Testis (tissue), 5 donors: ENCODE measurements at places on chromosomes 3 and 15. TPM values are rescaled to one million over a fixed set of nuclear protein-coding genes. Genes with fewer than 3 reads are reported as not detected.

EOMES gene
- 0.84 TPM for polyA plus RNA-seq

HESX1 gene
- 6.4 TPM for polyA plus RNA-seq

CADPS gene
- 8.6 TPM for polyA plus RNA-seq

SLC27A2 gene
- polyA plus RNA-seq: 2.1 TPM

GOLGA8J gene
- 6.3 TPM for polyA plus RNA-seq

PRTG gene
- 14.7 TPM for polyA plus RNA-seq

DLL4 gene
- 2.0 TPM for polyA plus RNA-seq

ARIH2 gene
- polyA plus RNA-seq: 106 TPM

CHRM5 gene
- polyA plus RNA-seq: 1.3 TPM

CKMT1B gene
- polyA plus RNA-seq: 0.57 TPM

RTP1 gene
- 0.59 TPM for polyA plus RNA-seq

SNTN gene
- polyA plus RNA-seq: 2.3 TPM

- no peak for DNase-seq
These were observed 114.5 kb downstream of the GMPS start for GRCh38 chr3:155984791-155985417.

GRCh38 chr3:174955513-174956016, 96.4 kb downstream of the NAALADL2 start:
- DNase-seq: no peak

DNA sequence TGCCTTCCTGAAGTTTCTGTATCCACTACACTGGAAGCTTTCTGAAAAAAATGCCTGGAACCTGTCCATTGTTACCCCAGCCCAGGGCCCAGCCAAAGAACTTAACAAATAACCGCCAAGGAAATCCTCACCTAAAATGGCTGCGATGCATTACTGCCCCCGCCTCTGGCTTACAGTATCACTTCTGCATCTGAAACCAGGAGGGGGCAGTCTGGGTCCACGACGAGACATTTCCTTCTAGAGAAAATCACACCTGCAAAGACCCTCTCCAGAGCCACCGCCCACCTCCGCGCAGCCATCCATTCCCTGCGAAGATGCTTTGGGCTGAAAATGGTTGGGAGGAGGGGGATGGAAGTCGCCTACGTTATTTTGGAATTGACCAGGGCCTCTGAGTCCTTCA, 22.4 kb upstream of the CELF6 start:
- DNase-seq: peak; percentile 43

GRCh38 chr15:95676500-95676899, 654.0 kb upstream of the NR2F2 start:
- DNase-seq: no peak

GRCh38 chr3:129974833-129975704, 549 bp downstream of the TRH start:
- DNase-seq: no peak

DNA sequence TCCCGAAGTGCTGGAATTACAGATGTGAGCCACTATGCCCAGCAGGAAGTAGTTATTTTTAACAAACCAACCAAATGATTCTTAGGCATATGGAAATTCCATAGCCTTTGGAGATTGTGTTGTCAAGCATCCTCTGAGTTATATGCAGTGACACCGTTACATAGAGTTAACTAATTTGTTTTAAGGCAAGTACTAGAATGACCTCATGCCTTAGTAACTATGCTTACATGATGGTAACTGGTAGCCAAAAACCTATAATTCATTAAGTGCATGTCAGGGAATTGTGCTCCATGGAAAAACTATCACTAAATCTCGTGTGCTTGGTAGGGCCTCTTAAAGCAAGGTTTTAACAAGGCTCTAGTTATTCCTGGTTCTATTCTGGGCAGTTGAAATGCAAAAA, 392.8 kb downstream of the TUSC7 start:
- DNase-seq: no peak

GRCh38 chr3:30672959-30673358, 66.6 kb downstream of the TGFBR2 start:
- no peak for DNase-seq

- DNase-seq: no peak
These were observed 373.1 kb upstream of the TPRG1 start for GRCh38 chr3:188798556-188799145.

GRCh38 chr3:27533718-27534573, 49.8 kb upstream of the SLC4A7 start:
- DNase-seq: no peak

GRCh38 chr3:44969154-44969827, 6.7 kb downstream of the ZDHHC3 start:
- no peak for DNase-seq

- DNase-seq: no peak
These were observed 203.3 kb upstream of the IL12A start for GRCh38 chr3:159785273-159785708.

- no peak for DNase-seq
These were observed 506 bp downstream of the RAD51 start for GRCh38 chr15:40695469-40695890.

DNA sequence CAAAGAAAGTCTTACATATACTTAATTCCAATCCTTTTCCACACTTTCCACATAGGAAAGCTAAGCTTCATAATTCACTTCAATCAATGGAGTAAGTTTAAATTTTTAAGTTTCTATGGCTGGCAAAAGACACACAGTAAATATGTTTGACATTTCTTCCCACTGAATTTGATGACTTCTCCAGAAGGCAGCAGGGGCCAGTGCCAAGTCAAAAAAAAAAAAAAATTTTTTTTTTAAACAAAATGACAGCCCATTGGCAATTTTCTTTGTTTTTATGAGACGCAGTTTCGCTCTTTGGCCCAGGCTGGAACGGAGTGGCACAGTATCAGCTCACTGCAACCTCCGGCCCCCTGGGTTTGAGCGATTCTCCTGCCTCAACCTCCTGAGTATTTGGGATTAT, 28.7 kb downstream of the ATP13A3 start:
- no peak for DNase-seq

GRCh38 chr3:125313060-125313635, 62.0 kb downstream of the ZNF148 start:
- DNase-seq: no peak

GRCh38 chr3:197014942-197015575, 14.6 kb downstream of the MELTF start:
- no peak for DNase-seq

- no peak for DNase-seq
These were observed 12.5 kb downstream of the TNFAIP8L3 start for GRCh38 chr15:51082246-51082645.

DNA sequence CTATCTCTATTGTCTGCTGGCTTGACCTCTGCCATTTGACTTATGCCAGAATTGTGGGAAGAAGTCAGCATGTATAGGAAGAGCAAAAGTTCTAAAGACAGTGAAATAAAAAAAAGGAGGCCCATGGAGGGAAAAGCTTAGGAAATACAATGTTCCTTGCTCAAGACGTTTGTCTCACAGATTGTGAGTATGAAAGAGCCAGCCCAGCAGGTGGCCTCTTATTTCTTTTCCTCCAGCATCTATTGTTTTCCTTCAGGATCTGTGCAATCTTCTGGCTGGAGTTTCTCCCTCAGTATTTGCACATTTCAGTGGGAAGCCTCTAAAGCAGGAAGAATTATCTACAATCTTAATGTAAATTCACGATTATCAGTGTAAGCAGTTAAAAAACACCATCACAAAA, 43.7 kb downstream of the ZDHHC3 start:
- DNase-seq: no peak

GRCh38 chr3:183871541-183871940, 13.1 kb downstream of the PARL start:
- DNase-seq: no peak

GRCh38 chr3:171286580-171287249, 173.5 kb downstream of the TNIK start:
- no peak for DNase-seq

GRCh38 chr15:98943601-98944151, 63.9 kb downstream of the PGPEP1L start:
- DNase-seq: no peak

DNA sequence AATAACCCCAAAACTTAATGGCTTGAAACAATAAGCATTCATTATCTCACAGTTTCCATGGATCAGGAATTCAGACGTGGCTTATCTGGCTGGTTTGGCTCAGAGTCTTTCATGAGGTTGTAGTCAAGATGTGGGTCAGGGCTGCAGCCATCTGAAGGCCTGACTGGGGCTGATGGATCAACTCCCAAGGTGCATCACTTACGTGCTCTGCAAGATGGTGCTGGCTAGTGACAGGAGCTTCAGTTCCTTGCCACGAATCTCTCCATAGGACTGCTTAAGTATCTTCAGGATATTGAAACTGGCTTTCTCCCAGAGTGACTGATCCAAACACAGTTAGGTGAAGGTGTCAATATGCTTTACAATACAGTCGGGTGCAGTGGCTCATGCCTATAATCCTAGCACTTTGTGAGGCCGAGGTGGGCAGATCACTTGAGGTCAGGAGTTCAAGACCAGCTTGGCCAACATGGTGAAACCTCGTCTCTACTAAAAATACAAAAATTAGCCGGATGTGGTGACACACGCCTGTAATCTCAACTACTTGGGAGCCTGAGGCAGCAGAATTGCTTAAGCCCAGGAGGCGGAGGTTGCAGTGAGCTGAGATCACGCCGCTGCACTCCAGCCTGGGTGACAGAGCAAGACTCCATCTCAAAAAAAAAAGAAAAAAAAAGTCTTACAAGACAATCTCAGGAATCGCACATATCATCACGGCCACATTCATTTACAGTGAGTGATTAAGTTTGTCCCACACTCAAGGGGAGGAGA, 28.5 kb upstream of the PTPRG start:
- no peak for DNase-seq

GRCh38 chr3:132279030-132279429, 38.2 kb upstream of the ACP3 start:
- DNase-seq: no peak

DNA sequence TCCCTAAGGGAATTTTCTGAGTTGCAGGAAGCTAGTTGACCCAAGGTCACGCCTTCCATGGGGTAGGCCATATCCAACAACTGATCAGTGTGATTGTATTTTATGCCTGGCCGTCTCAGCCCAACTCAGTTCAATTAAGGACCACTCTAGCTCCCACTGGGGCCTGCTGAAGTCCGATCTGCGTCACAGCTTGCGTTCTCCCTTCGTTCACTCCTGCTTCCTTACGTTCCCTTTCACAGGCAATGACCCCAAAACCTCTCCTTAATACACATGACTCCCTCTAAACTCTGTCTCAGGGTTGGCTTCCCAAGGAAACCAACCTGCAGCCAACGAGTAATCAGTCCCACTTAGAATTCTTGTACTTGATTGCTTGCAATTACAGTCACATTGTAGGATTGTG, 428.0 kb downstream of the RBMS3 start:
- DNase-seq: no peak

DNA sequence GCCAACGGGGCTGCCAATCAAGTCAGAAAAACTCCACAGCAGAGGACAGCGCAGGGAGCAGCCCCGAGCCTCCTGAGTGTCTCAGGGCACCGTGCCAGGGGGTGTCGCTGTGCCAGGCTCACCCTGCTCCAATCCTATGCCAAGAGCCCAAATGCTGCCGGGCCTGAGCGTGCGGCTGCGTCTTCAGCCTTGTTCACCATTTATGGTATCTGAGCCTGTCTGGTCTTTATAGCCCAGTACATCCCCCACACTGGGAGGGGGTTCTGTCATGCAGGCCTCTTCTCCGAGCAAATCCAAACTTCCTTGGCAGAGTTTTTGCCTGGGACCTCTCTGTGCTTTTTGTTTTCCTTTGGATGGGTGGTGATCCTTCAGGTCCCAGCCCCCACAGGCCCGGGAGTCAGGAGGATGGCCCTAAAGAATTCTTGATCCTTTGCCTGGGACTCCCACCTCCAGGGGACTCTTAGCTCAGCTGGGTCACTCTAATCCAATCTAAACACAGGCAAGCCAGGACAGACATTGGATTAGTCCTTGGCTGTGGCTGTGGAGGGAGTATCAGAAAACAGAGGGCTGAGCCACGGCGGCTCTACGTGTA, 135.1 kb upstream of the HACD2 start:
- DNase-seq: peak; percentile 68

DNA sequence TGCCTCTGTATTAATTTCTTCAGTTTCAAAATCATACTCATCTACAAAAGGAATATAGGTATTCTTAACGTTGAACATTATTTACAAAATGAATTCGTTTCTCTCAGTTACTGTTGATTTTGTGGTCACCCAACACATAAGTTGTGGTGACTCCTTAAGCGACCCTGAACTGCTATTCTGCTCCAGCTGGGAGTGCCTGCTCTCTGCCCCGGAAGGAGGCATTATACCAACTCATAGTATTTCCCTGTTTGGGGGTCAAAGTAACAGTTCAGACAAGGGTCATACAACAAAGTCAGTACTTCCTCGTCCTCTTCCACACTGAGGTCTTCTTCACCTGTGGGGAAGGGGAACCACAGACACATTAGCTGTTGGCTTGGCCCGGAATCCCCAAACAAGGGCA, 75.7 kb upstream of the FAM3D start:
- DNase-seq: no peak

DNA sequence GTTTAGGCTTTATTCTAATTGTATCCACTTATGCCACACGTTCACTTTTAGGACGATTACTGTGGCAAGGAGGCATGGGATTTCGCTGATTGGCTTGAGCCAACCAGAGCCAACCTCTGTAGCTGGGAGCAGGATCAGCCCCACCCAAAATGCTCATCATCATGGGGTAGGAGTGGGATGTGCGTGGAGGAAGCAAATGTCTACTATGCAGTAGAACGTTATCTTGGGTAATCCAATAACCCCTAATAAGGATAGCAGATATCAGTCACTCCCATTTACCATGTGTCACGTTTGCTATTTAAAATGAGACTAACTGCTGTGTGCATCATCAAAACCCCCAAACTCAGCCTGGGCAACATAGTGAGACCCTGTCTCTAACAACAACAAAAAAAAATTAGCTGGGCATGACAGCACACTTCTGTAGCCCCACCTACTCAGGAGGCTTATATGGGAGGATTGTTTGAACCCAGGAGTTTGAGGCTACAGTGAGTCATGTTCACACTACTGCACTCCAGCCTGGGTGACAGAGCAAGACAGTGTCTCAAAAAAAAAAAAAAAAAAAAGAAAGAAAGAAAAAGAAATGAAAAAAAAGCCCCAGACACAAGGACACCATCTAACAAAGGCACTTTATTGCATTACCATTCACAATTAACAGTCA, 17.8 kb upstream of the ITGB5 start:
- no peak for DNase-seq
